Heart right ventricle (tissue), 16 donors: ENCODE measurements at places on chromosomes 7 and 10.
A peak's percentile ranks its signal among the peaks of the same experiment; 100 is the strongest.

DNA sequence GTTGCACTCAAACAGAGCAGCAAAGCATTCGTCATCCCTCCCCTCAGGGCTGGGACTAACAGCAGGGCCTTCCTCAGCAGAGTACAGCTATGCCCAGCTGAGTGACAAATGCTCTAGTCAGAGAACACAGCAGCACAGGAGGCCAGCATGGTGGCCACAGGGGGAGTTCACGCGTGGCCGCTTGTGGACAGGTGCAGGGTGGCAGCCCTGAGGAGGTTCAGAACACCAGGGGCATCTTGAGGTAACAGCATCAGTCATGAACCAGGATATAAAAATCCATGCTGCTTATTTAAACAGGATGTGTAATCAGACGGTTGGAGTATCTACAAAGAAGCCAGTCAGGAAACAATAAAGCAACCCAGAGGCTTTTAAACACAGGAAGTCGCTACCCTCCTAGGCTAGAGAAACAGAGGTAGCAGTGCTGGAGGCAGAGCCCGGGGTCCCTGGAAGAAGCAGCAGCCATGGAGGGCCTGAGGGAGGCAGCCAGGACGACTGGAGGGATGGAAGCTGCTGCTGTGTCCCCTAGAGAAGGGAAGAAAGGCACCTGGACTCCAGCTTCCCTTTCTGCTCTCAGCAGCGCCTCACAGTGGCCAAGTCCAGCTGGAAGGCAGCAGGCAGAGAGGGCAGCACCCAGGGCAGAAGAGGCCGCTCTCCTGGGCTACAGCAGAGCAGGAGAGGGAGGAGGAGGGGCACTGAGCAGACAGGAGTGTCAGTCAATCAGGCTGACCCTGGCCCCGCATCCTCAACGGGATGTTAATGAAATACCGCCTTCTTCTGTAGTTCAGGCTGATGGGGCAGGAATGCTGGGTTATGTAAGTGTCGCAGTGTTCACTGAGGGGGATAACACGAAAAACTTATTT is 70.8 kb upstream of the UCN3 start:
- DNase-seq: peak; percentile 69

DNA sequence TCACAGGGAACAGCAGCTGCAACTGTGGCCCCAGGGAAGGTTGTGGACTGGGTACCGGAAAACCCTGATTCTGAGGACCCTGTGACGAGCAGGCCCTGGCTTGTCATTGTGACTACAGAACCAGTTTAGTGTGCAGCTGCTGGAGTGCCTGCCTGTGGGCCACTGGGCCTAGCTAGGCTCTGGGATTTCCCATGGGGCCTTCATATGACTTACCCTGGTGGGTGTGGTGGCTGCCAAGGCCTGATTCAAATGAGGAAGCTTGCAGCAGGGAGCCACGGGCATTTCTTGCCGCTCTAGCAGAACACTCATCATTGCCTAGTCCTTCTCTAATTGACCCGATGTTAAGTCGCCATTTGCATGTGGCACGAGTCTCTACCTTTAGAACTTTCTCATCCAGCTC is 14.7 kb upstream of the CAMK2G start:
- peak; percentile 41 for DNase-seq

- DNase-seq: no peak
These were observed 41.0 kb downstream of the NKX2-3 start for GRCh38 chr10:99573790-99574189.

DNA sequence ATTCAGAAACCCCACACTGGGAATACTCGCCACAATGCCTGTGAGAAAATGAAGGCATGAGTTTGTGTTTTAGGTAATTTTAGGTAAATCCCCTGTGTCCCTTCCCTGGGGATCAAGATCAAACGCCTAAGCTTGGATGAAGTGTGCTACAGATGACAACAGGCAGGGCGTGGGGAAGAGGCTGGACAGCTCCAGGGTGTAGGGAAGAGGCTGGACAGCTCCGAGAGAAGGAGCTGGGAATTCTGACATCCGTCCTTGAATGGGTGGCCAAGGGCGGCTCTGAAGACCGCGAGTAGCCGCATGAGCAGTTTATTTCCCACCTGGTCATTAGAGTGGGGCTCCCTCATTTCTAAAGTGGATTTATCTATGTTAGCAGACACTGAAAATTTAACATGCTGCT is 109.7 kb downstream of the RAMP3 start:
- DNase-seq: no peak

DNA sequence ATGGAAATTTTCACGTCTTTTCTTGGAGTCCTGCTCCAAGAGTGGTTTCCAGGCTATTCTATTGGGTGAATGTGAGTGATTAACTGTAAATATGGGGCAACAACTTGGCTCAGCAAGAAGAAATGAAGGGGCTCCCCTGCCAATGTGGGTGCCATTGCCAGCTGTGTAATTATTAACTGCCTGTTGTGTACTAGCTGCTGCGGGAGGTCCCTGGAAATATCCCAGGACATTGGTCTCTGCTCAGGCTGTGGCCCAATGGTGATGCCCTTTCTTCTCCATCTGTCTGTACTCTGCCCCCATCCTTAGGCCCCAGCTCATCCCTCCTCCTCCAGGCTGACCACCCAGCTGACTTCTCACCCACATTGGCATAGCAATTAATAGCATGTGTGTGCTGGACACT is 29.4 kb downstream of the NPTX2 start:
- DNase-seq: no peak

DNA sequence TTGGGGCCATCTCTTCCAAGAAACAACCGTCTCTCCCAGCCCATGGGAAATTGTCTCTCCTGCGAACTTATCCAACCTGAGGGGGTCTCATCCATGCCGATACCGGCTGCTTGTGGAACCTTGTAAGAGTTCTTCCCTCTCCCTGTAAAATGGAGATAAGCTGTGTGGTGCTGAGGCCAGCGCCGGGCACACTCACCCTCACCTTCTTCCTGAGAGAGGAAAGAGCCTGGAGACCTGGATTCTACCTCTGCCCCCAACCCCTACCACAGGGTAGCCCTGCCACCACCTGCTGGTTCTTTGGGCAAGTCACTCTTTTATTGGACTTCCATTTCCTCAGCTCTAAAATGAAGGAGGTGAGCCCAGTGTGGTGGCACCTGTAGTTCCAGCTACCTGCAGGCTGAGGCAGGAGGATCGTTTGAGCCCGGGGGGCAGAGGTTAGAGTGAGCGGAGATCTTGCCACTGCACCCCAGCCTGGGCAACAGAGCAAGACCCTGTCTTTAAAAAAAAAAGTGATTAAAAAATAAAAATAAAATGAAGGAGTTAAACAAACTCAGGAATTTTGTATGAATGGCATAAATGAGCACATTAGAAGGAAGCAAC is 38.4 kb upstream of the PSAP start:
- DNase-seq: no peak

DNA sequence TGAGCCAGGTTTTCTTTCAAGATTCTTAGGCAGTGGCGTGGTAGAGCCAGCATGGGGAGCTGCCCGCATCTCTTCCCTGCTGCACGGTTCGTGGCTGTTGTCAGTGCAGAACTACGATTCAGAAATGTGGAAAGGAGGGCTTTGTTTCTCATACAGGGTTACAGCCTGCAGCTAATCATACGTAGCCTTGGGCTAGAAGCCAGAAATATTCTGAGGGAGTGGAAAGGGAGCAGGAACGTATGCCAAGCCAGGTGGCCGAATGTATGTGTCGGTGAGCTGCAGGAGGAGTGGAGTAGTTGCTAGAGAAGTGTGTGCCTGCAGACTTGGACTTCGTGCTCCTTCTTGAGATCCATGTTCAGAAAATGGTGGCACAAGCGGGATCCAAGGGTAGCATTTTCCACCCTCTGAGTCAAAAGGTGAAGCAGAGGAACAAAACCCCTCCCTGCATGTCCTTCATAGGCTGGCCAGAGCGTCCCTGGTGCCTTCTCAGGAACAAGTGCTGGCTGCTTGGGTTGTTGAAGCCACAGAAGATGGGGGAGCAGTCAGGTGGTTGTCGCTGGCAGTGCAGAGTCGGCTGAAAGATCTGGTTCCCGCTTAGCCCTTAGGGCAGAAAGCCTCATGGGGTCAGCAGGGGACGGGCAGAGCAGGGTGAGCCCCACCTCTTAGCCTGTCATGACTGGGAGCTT is 40.9 kb downstream of the LANCL2 start:
- no peak for DNase-seq

DNA sequence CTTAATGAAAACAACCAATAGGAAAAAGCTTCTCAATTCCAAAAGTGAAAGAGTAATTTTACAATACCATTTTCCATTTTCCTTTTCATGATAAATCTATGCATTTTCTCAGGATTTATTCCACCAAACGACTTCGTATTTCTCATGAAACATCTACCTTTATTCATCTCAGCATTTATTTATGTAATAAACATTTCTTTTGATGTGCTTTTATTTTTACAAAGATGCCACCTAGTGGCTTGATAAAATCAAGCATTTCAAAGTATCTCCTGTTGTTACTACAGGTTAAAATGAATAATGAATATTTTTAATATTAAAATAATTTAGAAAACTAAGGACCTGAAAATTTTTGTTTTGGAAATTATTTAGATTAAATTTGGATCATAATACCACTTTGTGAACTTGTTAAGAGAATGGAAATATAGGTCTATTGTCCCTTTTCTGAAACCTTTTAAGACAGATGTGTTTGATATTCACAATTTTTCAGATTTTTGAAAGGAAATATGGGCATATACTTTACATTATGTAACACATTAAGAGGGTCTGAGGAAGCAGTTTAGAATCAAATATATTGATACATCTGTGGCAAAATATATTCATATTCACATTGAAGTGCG is 2.7 kb upstream of the IQUB start:
- no peak for DNase-seq

DNA sequence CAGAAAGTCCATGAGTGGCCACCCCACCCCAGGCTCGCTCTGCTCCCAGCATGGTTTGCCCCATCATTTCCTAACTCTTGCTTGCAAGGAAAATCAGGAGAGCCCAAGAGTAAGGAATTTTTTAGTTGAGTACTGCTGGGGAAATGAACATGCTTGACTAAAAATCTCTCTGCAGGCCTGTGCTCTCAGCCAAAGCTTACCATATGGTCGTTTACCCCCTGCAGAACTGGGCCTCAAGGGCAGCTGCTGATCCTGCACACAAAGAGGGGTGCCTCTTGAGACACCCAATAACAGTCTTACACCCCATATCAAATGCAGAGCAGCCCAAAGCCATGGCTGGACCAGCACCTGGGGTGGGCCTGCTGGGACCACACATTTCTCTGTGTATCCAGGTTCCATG is 183.2 kb downstream of the CXCL12 start:
- DNase-seq: no peak

DNA sequence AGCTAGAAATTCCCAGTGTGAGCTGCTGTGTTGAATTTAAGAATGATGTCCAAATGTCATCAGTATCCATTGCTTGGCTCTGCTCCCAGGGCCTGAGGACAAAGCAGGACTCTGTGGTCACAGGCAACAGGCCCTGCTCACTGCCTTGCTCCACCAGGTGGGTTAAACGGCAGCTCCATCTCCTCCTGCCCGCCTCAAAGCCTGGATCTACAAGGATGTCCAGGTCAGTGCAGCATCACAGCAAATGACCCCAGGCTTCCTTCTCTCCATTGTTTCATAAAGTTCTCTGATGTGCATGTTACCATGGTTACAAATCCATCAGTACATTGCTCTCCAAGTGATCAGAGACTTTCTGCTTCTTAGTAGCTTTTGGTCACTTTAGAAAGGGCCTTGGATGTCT is 322.0 kb upstream of the ZNF32 start:
- DNase-seq: no peak

- DNase-seq: no peak
These were observed 212.6 kb upstream of the FZD8 start for GRCh38 chr10:35854661-35855060.

DNA sequence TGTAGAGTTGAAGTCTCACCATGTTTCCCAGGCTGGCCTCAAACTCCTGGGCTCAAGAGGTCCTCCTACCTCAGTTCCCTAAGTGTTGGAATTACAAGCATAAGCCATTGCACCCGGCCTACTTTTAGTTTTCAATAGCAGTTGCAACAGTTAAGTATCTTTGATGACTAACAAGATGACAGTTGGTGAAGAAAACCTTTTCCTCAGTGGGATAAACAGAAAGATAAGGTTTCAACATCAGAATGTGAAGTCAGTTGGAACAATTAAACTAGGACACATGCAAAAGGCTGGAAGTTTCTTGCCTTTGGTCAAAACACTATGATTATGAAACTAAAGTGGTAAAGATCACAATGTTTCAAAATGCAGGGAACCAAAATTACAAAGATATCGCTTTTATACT is 169.2 kb downstream of the ZNF438 start:
- DNase-seq: no peak

DNA sequence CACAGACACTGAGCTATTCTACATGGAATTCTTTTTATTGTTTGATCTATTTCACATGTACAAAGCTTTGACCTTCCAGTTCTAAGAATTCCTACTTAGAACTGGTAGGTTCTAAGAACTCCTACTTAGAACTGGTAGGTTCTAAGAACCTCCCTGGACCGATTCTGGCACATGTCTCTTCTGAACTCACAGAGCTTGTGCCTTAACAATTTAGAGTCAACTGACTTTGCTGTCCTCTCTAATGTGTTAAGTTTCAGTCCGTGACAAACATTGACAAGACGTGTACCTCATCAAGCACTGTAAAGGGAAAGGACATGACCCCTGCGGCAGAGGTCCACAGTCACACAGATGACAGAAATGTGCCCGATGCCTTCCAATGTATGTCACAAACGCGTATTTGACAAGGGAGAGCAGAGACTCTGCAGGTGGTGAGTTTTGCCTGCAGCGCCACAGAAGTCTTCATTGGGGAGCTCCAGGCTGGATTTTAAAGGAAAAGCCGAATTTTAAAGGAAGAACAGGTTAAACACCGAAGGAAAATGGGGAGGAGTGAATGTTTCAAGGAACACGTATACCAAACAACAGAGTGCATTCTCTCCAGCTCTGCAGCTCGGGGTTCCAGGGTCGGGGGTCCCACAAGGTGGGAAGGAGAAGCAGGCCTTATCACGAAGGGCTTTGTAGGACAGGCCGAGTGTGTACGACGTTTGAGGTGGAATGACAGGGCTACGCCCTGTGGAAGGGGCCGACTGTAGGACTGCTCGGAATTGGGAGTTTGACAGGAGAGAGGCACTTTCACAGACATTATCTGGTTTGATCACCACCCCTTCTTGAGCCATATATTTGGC is 161.1 kb upstream of the KLF14 start:
- DNase-seq: no peak

DNA sequence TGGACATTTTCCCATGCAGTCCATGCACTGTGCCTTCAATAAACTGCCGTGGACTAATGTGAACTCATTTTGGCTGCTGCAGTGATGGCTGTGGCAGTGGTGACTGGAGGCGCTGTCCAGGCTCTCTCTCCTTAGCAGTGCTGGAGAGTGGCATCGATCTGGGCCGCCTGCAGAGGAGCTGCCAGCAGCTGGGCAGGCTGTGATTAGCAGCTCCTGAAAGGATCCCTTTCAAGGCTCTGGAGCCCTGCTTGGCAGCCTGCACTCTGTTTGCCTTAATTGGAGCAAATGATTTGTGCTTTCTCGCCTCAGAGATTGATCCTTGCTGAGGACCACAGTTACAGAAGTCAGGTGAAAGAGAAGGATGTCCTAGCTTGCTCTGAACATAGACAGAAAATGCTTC is 130.1 kb upstream of the VWC2 start:
- DNase-seq: peak; percentile 55

- no peak for DNase-seq
These were observed 12.0 kb downstream of the EEPD1 start for GRCh38 chr7:36165059-36165458.
